ENCODE measurements at places on chromosomes 13 and 19. TPM values are rescaled to one million over a fixed set of nuclear protein-coding genes. Genes with fewer than 3 reads are reported as not detected.

SHISA7 gene
- total RNA-seq = not detected

KL gene
- under 0.01 TPM for total RNA-seq

C2CD4C gene
- total RNA-seq = under 0.01 TPM

LRRC4B gene
- total RNA-seq = 0.38 TPM

KLHL1 gene
- not detected for total RNA-seq

TSSK6 gene
- total RNA-seq = 0.96 TPM

ZNF578 gene
- 6.2 TPM for total RNA-seq

CGB1 gene
- total RNA-seq = 0.28 TPM

IFNL1 gene
- not detected for total RNA-seq

ERVK3-1 gene
- total RNA-seq = 38.2 TPM
